ENCODE measurements at places on chromosomes 7 and 10.

DNA sequence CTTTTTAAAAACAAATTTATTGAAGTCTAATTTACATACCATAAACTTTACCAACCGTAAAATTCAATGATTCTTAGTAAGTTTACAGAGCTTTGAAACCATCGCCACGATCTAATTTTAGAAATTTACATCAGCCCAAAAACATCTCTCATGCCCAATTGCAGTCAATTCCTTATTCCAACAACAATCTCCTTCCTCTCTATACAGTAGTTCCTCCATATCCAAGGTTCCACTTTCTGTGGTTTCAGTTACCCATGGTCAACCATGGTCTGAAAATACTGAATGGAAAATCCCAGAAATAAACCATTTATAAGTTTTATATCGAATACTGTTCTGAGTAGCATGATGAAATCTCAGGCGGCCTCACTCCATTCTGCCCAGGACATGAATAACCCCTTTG is 183.4 kb upstream of the ADCY1 start:
- no peak for DNase-seq

GRCh38 chr10:43202657-43203447 is 64.0 kb downstream of the RASGEF1A start:
- DNase-seq, result no peak

GRCh38 chr7:29143751-29144150 is 2.6 kb downstream of the CPVL start:
- no peak for DNase-seq

DNA sequence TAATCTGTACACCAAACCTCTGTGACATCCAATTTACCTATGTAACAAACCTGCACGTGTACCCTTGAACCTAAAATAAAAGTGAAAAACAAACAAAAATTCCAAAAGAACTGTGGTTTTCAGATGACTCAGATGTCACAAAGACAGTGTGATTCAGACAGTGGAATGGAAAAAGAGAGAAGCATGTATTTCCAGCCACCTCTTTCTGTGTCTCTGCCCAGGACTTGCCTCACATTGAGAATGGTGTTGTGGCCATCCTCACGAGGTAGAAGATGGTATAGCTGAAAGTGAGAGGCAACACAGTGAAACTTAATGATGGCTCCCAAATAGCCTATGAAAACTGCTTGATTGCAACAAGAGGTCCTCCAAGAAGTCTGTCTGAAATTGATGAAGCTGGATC is 78.0 kb downstream of the ARL5B start:
- DNase-seq, result no peak

DNA sequence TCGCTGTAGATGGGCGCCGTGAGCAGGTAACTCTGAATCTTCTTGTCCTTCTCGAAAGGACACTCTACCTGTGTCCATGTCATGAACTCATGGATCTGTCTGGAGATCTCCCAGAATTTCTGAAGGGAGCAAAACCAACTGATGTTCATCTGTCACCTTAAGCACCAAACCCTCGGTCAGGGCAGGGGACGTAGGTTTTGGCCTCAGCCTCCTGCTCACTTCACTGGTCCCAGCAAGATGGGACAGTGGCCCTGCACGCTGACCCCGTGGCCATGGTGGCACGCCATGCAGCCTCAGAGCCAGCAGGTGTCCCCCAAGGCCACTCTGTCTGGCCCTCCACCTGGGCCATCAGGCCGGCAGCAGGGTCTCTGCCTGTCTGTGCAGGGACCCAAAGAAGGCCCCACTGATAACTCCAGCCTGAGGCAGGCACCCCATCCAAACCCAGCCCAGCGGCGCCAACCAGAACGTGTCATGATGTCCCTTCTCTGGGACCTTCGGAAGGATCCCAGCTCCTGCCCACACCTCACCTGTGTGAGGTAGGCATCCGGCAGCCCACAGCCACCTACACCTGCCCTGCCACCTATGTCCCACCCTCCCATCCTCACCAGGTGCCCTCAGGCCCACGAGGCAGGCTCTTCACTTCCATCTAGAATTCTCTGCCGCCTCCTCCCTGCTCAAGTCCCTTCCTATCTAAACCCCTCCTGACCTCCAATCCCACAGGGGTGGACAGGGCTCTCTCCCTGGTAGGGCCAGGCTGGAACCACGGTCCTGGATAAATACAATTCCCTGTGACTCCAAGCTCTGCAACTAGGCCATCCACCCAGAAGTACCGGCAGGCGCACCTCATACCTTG is 59.0 kb downstream of the CSGALNACT2 start:
- no peak for DNase-seq
